ENCODE measurements at places on chromosomes 11 and 22.

- no peak for DNase-seq
These were observed 68.2 kb downstream of the SYT13 start for GRCh38 chr11:45217991-45218390.

DNA sequence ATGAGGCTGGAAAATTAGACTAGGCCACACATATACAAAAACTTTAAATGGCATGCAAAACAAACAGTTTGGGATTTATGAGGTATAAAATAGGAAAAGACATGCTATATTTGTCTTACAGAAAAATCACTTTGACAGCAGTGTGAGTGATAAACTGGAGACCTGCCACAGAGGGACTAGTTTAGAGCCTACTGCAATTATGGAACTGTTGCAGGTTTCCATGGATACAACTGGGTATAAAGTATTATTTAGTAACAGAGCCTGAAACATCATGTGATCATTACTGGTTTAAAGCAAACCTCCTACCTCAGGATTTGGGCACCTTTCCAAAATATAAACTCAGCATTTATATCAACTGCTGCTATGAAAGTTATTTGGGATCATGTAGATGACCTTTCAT is 1032.5 kb downstream of the DLG2 start:
- no peak for DNase-seq

DNA sequence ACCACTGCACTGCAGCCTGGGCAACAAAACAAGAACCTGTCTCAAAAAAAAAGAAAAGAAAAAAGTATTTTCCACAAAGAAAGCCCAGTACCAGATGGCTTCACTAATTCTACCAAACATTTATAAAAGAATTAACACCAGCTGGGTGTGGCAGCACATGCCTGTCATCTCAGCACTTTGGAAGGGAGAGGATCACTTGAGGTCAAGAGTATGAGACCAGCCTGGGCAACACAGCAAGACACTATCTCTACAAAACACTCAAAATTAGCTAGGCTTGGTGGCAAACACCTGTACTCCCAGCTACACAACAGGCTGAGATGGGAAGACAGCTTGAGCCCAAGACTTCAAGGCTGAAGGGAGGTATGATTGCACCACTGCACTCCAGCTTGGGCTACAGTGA is 20.1 kb downstream of the RSF1 start:
- DNase-seq = no peak

DNA sequence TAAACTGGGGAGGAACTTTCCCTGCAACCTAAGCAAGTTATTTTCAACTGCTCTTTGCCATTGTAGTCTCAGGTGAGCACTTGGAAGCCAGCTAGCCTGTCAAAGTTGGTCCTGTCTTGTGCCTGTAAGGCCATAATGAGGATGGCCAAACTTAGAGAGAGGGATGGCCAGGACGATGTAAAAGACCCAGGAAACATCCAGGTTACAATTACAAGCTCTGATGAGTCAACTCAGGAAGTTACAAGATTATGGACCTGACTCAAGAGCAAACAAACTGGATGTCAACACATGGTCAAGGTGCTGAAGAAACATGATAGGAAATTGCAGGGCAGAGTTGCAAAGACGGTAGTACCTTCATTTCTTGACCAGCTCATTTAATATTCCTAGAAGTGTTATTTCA is 1.6 kb downstream of the GTPBP1 start:
- DNase-seq = no peak

GRCh38 chr11:71385091-71385490 is 63.1 kb downstream of the DHCR7 start:
- no peak for DNase-seq

DNA sequence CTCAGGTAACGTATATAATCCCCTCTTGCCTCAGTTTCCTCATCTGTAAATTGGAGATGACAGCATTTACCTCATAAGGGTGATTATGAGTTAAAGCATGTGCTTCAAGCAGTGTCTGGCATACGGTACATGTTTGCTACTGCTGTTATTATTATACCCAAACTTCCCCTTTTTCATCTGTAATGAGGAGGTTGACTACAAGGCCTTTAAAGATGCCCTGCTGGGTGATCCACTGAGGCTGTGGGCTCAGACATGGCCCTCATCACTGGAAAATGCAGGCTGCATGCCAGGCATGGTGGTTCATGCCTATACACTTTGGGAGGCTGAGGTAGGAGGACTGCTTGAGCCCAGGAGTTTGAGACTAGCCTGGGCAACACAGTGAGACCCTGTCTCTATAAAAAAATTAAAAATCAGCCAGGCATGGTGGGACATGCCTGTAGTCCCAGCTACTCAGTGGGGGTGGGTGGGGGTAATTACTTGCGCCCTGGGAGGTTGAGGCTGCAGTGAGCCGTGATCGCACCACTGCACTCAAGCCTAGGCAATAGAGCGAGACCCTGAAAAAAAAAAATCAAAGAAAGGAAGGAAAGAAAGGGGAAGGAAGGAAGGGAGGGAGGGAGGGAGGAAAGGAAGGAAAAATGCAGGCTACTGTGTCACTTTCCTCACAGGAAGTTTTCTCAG is 4.3 kb downstream of the PIK3IP1 start:
- no peak for DNase-seq

Measured in right hindlimb (tissue), 1 donor.